ENCODE measurements at places on chromosomes 7 and 10. TPM values are rescaled to one million over a fixed set of nuclear protein-coding genes. Genes with fewer than 3 reads are reported as not detected.

GRCh38 chr7:30556840-30557239, 37.8 kb upstream of the GARS1 start:
- DNase-seq: no peak

Gene IKZF1
- polyA plus RNA-seq: 1.7 TPM

- DNase-seq: no peak
Observed at GRCh38 chr7:150333659-150334058, 7.8 kb downstream of the RARRES2 start.

- no peak for DNase-seq
Observed at GRCh38 chr10:34080485-34081346, 734.4 kb downstream of the PARD3 start.

DNA sequence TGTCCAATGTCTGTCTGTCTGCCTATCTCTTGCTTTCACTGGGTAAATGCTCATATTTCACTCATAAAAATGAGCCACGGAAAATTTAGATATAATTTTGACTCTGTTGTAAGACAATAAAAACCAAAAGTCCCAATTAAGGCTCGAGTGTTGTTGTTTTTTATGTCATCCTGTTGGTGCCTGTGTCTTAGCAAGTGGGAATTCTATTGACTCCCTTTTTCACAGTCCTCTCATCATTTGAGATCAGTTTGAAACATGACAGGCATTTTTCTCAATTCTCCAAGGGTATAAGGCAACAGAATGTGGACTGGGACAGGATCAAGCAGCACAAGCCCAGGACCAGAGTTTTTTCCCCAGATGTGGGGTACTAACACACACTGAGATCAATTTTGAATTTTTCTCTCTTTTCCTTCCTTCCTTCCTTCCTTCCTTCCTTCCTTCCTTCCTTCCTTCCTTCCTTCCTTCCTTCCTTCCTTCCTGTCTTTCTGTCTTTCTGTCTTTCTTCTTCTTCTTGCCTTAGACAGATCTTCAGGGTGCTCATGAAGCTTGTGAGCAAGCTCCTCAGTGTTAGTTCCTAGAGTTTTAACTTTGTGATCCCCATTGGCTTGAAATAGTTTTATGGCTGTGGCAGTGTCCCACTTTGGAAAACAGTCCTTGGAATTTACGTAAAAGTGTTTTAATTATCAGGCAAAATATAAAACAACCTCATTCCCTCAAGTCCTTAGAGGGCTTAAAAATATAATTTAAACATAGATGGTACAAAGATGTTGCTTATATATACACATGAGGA, 3.2 kb upstream of the NEUROD6 start:
- DNase-seq: no peak

GRCh38 chr7:32658467-32658869, 163.2 kb downstream of the AVL9 start:
- no peak for DNase-seq

DNA sequence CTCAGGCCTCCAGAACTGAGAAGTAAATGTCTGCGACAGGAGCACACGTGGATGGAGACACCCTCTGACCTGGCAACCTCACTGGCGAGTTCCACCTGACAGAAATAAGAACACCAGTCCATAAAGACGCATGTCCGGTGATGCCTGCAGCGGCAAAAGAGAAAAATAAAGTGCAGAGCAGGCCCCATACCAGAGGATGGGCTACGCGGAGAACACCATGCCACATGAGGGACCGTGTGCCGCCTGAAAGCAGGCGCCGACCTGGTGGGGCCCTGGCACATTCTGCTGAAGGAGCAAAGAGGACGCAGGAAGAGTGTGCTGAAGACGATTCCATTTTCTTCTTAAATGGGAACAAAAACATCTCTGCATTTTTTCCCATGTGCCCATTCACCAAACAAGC, 105.0 kb downstream of the VIPR2 start:
- no peak for DNase-seq

- DNase-seq: no peak
Observed at GRCh38 chr10:68348265-68348741, 15.6 kb upstream of the PBLD start.

- no peak for DNase-seq
Observed at GRCh38 chr7:66415659-66416265, 210.6 kb downstream of the TPST1 start.

- DNase-seq: no peak
Observed at GRCh38 chr7:20159226-20159747, 57.9 kb downstream of the MACC1 start.

DNA sequence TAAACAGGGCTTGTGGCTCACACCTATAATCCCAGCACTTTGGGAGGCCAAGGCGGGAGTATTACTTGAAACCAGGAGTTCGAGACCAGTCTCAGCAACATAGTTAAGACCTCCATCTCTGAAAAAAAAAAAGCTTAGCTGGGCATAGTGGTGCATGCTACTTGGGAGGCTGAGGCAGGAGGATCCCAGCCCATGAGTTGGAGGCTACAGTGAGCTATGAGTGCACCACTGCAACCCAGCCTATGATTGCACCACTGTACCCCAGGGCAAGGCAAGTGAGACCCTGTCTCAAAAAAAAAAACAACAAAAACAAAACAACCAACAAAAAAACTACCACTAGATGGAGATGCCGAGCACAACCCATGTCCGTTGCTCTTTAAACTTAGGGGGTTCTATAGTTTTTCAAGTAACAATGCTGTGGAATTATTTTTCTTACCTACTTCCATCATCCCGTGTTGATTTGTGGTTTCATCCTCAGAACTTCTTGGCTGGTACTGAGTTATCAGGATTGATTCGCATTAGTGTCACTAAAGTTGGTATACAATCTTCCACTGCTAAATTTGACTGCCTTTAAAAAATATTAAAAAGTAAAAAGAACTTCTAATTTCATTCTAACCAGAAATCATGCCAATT, 12.2 kb upstream of the REPIN1 start:
- DNase-seq: no peak

Gene HECW1
- 5.1 TPM for polyA plus RNA-seq

GRCh38 chr10:32050177-32050576, 6.0 kb downstream of the KIF5B start:
- no peak for DNase-seq

DNA sequence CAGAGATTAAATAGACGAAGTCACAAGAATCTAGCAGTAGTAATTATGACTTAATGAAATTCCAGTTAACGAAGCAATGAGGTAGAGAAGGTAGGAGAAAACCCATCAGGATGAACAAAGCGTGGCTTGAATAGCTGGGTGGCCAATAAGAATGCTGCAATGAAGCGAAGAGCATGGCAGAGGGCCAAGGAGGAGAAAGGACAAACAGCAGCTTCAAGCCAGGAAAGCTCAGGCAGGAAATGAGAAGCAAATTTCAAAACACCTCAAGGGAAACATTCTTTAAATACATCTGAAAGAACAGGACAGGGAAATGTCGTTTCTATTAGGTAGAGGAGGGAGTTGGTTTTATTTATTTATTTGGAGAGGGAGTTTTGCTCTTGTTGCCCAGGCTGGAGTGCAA, 122.5 kb downstream of the KIAA1217 start:
- DNase-seq: no peak

- DNase-seq: no peak
Observed at GRCh38 chr7:91892099-91892705, 11.7 kb upstream of the MTERF1 start.

DNA sequence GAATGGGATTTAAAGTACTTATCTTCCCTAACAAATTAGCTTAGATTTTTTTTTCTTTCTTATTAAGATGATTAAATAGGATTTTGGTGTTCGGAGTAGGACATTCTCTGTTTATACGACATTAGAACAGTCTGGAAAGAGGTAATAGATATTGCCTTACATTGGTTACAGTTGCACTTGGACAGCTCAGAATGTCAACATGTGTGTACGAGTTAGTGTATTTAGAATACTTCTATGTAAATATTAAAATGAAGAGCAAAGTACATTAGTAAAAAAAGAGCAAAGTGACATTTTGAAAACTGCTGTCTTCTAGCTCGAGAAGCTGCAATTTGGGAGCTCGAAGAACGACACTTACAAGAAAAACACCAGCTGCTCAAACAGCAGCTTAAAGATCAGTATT, 51.5 kb downstream of the SLK start:
- DNase-seq: no peak

Gene TNRC18
- 130 TPM for polyA plus RNA-seq

Gene DOCK4
- polyA plus RNA-seq: 20.1 TPM

GRCh38 chr7:20444030-20444800, 113.5 kb downstream of the ITGB8 start:
- no peak for DNase-seq

DNA sequence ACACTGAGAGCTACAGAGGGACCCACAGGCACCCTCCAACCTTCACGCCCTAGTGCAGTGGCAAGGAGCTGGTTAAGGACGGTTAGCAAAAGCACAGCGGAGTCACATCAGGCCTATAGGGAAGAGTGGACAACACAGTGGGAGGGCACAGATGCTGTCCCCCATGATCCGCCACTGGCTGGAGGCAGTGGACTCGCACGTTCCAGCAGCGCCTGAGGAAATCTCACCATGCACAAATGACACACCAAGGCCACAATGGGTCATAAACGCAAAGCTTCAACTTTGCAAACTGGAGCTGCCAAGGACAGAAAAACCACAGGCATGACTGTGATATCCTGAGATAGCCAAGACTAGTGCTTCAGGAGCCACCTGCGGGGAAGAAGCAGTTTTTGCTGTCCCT, 58.8 kb downstream of the GRB10 start:
- DNase-seq: no peak

GRCh38 chr7:96238976-96239766, 82.7 kb downstream of the SLC25A13 start:
- DNase-seq: no peak

- DNase-seq: no peak
Observed at GRCh38 chr7:30927559-30927958, 15.9 kb downstream of the AQP1 start.

DNA sequence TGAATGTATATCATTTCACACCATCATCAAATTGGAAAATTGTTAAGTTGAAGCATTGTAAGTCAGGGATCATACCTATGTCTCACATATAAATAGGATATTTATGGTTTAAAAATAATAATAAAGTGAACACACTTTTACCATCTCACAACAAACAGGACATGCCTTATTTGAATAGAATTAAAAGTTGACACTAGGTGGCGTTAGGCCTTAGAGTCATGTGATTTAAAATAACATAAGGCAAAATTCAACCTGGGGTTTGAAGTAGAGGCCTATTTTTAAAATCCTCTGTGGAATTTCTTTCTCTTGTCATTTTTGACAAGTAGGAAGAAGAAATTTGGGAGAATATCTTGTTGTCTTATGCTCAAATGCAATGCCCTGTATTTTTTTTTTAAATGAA, 184.7 kb upstream of the PCDH15 start:
- DNase-seq: no peak

Gene TMEM72
- 73.5 TPM for polyA plus RNA-seq

Gene ASAH2
- 1.3 TPM for polyA plus RNA-seq

DNA sequence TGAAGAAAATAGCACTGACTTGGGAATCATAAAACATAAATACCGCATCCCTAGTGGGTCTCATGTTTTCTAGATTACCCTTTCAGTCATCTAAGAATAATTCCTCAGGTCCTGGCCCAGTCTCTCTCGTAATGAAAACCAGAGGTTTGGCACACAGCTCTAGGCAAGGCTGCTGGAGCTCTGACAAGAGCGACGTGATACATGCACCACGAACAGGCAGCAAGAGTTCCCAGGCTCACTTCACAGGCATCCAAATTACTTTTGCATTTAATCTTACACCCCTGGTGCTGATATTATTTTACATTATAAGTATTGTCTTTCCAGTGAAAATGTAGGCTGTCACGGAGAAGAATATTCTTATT, 105.2 kb downstream of the THSD7A start:
- no peak for DNase-seq
